ENCODE measurements at places on chromosomes 11 and 22.

- no peak for DNase-seq
Observed at GRCh38 chr22:31192513-31192912, 19.6 kb upstream of the LIMK2 start.

- no peak for DNase-seq
Observed at GRCh38 chr22:44496844-44497217, 1.2 kb downstream of the RTL6 start.

GRCh38 chr11:6312106-6312505 is 8.2 kb downstream of the CAVIN3 start:
- no peak for DNase-seq

DNA sequence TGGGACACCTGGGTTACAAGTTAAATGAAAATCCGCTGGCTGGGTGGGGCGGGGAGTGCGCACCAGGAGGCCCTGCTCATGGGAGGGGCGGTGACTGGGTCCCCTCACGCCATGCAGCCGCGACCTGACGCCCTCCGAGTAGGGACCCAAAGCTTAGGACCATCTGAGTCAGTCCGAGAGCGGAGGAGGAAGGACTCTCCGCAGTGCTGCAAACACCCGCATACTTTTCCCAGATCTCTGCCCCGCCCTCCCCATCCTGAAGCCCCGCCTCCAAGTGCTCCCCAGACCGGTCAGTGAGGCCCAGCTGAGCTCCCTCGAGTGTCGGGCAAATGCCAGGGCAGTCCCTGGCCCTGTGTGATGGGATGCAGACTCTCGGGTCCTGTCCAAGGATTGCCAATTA is 6.6 kb upstream of the FLI1 start:
- DNase-seq = no peak

DNA sequence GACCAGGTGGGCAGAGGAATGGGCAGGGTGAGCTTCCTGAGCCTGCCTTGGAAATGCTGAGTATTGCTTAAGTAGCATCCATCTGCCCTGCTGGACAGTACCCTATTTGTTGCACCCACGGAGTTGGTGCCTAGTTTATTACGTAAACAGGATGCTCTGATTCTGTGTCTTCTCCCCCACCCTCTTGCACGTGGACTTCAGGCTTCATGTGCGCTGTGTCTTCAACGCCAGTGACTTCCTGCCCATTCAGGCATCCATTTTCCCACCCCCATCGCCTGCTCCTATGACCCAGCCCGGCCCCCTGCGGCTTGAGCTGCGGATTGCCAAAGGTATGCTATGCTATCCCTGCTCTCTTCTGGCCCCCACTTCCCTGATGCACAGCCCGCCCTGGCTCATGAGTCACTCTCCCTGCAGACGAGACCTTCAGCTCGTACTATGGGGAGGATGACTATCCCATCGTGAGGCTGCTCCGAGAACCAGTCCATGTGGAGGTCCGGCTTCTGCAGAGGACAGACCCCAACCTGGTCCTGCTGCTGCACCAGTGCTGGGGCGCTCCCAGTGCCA is 5.7 kb downstream of the ZP1 start:
- no peak for DNase-seq

DNA sequence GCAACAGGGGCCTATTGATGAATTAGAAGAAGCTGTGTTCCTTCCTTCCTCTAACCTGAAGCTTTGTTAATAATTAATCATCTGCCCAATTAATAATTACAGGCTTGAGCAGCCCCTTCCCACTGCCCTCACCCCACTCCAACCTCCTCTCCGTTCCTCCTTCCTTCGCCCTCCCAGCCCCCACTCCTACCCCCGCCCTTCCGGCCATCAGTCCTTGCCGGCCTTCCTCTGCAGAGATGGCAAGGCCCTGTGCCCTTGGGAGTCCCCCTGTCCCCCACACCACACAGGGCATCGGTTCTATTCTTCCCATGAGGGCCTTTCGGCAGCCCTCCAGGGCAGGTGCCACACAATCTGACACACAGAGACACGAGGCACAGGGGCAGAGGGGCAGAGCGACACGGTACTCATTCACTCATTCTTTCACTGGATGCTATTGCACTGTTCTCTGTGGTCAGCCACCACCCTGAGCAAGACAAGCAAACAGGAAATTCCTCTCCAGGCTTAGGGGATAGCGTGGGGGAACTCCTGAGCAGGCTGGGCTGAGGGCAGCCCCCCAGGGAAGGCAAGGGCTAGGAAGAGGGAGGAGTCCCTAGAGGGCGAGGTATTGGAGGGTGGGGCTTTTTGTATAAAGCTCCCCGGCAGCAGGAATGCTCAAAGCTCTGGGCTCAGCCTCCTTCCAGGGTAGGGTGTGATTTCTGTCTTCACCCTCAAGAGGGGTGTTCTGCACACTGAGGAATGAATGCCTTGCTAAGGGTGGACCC is 14.7 kb downstream of the MGAT3 start:
- DNase-seq = no peak

GRCh38 chr11:105040703-105041102 is 4.4 kb downstream of the CARD16 start:
- no peak for DNase-seq

- no peak for DNase-seq
Observed at GRCh38 chr22:26822313-26822712, 164.9 kb downstream of the MIAT start.

DNA sequence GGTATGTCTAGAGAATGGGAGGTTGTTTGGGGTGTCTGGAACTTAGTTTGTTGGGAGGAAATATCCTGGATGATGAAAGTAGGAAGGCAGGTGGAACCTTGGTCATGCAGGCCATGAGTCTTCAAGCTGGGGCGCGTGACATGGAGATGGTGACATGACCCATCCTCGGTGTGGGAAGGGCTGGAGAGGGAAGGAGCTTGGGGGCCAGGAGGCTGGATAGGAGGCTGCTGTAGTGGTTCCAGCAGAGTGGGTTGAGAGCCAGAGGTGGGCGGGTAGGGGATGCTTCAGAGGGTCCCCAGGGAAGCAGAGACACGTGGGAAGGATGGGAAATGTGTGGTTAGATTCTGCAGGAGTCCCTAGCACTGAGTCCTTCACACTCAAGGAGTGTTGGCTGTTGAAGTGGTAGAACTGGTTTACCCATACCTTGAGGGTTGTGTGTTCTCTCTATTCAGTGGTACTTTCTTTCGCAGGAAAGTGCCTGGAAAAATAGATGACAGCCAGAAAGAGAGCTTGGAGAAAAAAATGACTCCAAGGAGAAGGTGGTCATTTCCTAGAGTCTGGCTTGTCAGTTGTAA is 56.8 kb downstream of the LDLRAD3 start:
- no peak for DNase-seq

GRCh38 chr11:128194216-128194615 is 393.1 kb downstream of the ETS1 start:
- DNase-seq = no peak

DNA sequence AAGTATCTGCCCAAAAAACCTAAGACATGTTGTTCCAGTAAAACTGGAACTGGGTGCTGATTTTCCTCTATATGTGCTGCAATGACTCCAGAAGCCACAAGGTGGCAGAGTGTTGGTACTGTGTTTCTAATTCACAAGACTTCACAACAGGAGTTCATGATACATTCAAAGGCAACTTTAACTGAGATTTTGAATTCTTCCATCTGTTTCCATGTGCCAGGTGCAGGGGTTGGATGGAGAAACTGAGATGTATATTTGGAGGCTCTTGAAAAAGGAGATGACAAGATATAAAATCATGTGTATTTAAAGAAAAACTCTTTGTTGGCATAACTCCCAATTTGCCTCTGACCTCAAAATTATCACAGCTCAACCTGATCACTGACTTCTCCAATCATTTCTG is 1098.6 kb upstream of the CCDC90B start:
- no peak for DNase-seq

DNA sequence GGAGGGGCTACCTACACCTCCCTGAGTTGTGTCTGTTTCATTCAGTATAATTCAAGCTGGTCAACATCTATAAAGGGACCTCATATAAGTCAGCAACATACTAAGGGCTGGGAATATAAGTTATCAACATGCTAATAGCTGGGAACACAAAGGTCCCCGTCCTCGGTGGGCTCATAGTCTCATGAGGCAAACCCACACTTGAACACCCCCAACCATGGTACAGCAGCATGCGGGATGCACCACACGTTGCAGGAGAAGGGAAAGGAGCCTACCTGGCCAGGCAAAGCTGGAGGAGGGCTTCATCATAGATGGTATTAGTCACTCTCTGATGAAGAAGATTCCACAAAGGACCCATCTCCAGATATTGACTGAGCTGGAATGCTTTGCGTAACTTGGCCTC is 561.8 kb upstream of the B3GAT1 start:
- DNase-seq = no peak

DNA sequence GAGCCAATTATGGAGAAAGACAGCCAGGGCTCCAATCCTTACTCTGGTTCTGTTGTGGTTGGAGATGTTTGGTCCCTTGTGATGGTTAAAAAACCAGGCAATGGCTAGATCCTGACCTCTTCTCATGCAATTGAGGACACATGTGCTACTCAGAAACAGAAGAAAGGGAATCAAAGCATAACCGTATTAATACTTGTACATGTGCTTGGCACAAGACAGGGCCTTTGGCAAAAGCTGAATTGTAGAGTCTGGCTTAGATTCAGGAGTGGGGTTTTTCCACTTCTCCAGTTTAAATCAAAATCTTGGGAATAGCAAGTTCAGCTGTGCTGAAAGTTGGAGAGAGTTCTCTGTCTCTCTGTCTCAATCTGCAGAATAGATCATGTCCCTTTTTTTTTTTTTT is 80.1 kb upstream of the E2F8 start:
- no peak for DNase-seq

GRCh38 chr11:43021466-43021865 is 290.3 kb upstream of the API5 start:
- DNase-seq = no peak

GRCh38 chr11:44003736-44004451 is 43.9 kb upstream of the ACCSL start:
- DNase-seq = no peak

DNA sequence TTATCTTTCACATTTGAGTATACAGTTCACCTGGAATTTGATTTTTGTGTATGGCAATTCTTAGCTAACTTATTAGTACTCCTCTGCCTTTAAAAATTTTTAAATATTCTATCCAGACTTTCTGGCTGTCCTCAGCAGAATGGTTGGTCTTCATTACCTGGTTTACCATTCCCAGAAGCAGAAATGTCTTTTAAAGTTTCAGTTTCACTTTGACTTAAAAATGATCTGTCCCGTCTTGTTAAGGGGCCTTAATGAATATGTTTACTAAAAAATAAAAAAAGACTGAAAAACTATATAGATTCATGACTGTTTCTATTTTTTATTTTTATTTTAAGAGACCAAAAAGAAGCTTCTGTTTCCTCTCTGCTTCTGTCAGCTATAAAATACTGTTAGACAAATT is 70.5 kb upstream of the TNRC6B start:
- no peak for DNase-seq

DNA sequence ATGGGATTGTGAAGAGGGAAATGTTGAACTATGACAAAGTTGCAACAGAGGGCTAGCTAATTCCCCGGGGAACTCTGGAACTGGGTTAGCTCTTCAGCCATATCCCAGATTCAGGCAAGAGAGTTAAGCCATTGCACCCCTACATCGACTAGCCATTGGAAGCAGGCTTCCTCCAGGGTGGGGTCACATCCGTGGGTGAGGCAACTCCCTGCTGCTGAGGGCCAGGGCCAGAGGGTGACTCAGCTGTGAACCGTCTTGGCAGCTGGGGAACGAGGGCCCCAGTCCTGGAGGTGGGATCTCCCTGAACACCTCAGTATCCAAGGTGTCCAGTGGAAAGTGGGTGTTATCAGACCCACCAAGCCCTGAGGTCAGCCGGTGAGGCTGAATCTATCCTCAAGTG is 41.1 kb downstream of the RPS6KA4 start:
- no peak for DNase-seq

GRCh38 chr11:8258784-8259183 is 4.9 kb downstream of the LMO1 start:
- no peak for DNase-seq

- no peak for DNase-seq
Observed at GRCh38 chr11:129144256-129144655, 47.9 kb downstream of the ARHGAP32 start.

- no peak for DNase-seq
Observed at GRCh38 chr11:23540101-23540561, 679.9 kb upstream of the CCDC179 start.

DNA sequence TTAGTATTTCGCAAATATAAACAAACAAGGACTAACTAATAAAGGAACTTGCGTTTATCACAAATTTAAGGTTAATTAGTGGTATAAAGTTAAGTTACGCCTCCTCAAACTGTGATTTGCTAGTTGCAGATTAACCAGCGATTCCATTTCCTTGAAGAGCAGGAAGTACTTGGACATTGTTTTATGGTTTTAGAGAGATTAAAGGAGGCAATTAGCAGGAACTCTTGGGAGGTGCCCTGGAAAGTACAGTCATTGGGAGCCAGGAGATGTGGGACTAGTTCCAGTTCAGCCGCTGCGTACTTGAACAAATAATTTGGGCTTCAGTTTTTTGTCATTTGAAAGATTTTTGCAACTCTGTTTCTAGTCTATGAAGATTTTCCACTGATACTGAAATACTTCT is 3.3 kb downstream of the FAM118B start:
- DNase-seq = no peak

GRCh38 chr11:72534371-72535193 is 100.3 kb upstream of the CLPB start:
- no peak for DNase-seq

DNA sequence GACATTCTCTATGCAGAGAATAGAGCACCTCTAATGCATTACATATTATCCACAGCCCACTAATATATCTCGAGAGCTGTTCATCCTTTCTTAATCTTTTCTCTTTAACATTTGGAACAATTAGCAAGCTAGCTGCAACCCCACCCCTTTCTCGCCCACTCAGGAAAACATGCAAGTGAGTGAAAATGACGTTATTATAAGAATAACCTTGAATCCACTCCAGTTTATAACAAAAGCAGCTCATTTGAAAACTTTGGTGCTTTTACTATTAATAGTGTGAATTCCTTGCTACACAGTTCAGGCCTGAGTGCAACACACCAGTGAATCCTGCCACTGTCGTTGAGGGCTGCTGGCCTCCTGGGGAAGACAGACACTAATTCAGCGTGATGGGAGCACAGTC is 63.3 kb upstream of the BMAL1 start:
- DNase-seq = no peak

DNA sequence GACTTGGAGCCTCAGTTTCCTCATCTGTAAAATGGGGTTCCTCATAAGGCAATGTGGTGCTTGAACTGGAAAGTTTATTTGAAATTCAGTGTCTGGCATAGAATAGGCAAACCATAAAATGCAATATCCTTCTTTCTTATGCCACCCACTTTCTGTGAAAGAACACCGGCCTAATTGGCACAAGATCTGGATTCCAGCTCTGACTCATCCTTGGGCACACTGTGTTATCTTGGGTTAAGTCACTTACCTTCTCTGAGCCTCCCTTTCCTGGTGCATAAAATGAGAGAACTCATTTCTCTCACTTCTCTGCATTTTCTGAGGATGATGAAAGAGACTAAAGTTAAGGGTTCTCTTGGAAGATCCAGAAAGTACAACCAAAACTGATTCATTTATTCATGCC is 5.1 kb downstream of the INSC start:
- no peak for DNase-seq

All from activated naive CD4-positive, alpha-beta T cell (primary cell).